ENCODE measurements at places on chromosomes 7 and 10.
A peak's percentile ranks its signal among the peaks of the same experiment; 100 is the strongest.

DNA sequence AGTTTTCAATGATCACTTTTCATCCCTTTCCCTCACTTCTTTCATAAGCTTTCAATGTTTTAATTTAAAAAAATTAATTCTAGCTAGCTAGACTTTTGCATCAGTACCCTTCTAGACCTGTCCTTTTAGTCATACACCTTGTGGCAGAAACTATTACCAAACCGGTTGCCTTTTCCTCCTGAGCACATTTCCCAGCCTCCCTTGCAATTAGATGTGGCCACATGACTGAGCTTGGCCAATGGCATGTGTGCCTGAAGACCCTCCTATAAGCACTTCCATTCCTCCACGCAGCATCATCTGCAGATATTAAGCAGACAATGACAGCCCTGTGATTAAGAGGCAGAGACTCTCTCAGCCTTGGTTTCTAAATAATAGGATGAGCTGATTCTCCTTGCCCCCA, 12.3 kb downstream of the DKK1 start:
- no peak for DNase-seq

DNA sequence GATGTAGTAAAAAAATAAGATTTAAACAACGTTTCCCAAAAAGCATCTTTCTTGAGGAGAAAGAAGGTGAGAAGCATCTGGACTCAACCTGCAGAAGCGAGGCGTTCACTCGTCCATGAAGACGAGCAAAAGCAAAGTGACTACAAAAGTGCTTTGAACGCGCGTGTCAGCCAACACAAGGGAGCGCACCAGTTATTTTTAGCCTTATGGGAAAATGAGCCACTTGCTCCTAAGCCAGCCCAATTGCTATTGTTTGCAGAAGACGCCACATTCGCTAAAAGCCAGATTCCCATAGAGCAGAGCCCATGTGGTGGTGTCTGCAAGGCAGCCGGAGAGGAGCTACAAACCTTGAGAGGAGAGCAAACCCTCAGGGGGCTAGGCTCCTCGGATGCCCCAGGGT, 122.5 kb downstream of the FAM53B start:
- DNase-seq, result no peak

DNA sequence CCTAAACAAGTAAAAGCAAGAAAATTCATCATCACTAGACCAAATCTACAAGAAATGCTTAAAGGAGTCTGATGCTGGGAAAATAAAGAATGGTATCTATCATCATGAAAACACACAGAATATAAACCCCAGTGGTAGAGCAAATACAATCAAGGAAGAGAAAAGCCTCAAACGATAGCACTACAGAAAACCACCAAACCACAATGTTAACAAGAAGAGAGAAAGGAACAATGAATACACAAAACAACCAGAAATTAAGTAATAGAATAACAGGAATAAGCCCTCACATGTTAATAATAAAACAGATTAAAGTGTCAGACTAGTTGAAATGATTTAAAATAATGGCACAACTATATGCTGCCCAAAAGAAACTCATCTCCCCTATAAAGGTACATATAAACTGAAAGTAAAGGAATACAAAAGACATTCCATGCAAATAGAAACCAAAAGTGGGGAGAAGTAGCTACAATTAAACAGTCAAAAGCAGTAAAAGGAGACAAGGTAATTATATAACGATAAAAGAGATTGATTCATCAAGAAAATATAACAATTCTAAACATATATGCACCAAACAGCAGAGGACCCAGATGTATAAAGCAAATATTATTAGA, 77.3 kb downstream of the JMJD1C start:
- DNase-seq, result peak; percentile 4

DNA sequence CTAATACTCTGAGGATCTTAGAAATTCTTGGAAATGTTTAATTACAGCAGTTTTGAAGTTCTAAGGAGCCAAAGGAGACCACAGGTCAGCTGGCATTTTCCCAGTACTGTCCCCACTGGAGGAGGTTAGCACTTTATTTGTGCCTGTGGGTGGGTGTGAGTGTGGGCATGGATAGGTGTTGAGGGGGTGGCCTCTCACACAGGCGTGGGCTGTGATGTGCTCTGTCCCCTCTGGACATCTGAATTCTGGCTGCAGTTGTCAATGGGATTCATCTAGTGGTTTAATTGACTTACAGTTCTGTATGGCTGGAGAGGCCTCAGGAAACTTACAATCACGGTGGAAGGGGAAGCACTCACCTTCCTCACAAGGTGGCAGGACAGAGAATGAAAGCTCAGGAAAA, 135.4 kb upstream of the NAMPT start:
- no peak for DNase-seq

DNA sequence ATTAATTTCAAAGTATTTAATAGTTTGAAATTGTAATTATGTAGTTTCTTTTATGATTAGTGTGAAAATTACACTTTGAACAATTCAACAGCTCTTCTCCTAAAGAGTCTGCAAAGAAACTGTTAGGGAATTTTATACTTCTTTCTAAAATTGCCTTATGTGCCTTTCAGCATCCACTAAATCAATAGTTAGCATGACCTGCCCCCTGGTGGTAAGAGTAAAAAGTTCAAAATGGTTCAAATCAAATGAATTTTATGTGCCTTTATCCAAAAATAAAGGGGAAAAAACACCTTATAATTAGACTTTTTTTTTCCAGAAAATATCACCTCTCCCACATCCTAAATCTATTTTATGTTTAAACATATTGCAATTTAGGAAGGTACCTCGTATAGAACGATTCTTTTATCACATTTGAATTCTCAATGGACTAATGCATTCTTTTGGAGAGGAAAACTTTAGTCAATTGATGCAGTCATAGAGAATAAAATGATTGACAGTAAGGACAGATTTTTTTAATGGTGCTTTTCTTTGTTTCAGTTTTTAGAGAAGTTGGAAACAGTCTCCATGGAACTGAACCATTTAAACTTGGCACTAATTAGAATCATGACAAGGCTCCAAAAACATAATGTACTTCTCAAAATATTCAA, 163.7 kb downstream of the SEMA3D start:
- DNase-seq, result peak; percentile 59

- DNase-seq, result no peak
These were observed 2.8 kb downstream of the SEC31B start for GRCh38 chr10:100516847-100517246.

DNA sequence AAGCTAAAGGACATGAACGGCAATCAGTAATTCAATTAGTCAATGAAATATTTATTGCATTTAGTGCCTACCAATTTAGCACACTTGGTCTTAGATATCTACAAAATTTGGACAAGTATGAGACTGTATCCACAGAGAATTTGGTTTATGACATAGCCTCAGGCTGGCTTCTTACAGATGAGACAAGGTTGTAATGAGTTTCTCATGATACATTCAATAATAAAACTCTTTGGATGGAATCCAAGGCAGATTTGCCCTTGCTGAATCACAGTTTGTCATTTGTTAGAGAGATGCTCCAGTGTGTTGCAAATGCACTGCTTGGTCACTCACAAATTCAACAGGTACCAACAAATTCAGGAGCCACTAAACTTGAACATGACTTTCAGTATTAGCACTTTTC, 162.5 kb downstream of the GPR37 start:
- DNase-seq, result no peak

GRCh38 chr10:127498087-127498486, 51.0 kb upstream of the NPS start:
- DNase-seq, result no peak

DNA sequence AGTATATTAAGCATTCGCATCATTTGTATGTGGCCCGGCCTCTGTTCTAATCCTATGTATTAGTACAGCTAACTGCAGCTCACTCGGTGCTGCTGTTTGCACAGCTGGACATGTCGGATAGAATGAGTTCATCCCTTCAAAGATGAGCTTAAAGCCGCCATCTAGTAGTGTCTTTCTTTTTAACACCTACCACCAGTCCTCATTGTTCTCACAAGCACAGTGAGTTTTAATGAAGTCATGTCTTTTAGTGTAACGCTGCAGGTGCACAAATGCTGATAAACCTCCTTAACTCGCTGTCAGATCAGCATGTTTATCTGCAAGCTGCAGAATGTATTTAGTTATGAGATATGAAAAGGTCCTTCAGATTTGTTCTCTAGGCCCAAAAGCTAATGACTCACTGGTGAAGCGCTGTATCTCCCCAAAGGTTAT, 247.5 kb downstream of the MTERF1 start:
- DNase-seq, result no peak

DNA sequence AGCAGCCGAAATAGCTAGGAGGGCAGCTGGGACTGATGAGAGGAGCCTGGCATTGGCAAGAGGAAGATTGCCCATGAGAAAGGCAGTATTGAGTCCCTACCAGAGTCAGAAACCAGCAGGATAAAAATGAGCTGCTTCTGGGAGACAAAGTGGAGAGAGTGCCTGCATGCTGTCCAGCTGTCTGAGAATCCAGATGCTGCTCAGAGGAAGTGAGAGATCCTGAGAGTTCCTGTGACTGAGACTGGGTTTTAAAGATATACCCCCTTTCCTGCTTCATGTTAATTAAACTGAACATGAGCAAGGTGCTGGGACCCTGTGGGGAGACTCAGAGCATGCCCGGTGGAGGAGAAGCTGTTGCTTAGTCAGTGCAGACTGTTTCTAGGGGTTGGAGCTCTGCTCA, 107.5 kb downstream of the KIF20B start:
- DNase-seq, result no peak

GRCh38 chr10:93458821-93459257, 23.3 kb downstream of the MYOF start:
- peak; percentile 79 for DNase-seq

GRCh38 chr10:70440296-70441160, 953 bp downstream of the NODAL start:
- DNase-seq, result no peak

- DNase-seq, result no peak
These were observed 384.9 kb downstream of the THSD7A start for GRCh38 chr7:11447106-11447505.

DNA sequence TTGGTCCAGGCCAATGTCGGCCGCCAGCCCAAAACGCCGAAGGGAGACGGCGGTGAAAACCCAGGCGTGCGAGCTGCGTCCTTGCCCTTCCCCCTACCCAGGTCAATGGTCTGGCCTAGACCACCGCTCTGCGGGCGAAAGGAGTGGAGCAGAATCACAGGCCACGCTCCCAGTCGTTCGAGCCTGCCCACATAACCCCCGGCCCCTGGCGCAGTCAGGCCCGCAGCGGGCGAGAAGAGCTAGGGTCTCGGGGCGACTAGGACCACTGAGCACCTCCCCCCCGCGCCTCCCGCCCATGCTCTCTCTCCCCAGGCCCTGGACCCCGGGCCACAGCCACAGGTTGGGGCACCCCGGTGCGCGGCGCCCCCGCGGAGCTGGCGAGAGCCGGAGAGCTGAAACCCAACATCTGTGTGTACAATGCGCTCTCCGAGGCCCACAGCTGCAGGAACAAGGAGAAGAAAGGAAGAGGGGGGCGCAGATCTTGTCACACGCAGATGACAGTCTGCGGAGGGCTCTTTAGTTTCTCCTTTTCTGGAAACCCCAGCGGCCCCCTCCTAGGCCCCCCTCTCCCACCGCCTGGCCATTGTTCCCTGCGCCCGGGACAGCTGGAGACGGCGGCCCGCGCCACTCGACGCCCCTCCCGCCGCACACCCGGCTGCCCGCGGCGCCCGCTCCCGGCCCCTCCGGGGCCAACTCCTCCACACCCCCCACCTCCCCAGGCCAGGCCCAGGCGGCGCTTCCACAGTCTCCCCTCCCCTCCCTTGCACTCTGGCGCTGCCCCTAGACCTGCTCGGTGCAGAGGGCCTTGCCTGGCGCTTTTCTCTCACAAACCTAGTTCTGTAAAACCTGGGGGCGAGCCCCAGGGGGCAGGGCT, 355.0 kb downstream of the DNAJB6 start:
- no peak for DNase-seq

GRCh38 chr10:43222210-43222720, 44.6 kb downstream of the RASGEF1A start:
- no peak for DNase-seq

GRCh38 chr10:99172128-99172738, 63.4 kb downstream of the HPSE2 start:
- DNase-seq, result peak; percentile 36

- no peak for DNase-seq
These were observed 7.4 kb downstream of the ZNF488 start for GRCh38 chr10:47376522-47377220.

GRCh38 chr7:152893801-152894294, 134.3 kb downstream of the ACTR3B start:
- DNase-seq, result no peak

- DNase-seq, result no peak
These were observed 28.7 kb upstream of the NAMPT start for GRCh38 chr7:106313456-106313901.

DNA sequence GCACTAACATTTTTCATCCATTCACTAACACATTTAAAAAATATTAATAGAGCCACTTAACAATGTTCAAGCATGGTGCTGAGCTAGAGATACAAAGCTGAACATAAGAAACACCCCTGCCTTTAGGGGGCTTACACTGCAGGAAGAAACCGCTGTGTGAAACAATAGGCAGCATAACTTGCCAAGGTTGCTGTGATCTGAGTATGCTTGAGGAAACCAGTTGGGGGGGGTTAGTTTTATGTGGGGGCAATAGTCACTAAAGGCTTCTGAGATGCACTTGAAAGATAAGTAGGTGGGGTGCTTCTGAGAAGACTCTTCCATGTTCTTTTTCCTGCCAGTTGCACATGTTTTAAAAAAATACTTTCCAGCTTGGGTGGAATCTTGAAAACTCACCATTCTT, 2.8 kb downstream of the RBM17 start:
- DNase-seq, result no peak

DNA sequence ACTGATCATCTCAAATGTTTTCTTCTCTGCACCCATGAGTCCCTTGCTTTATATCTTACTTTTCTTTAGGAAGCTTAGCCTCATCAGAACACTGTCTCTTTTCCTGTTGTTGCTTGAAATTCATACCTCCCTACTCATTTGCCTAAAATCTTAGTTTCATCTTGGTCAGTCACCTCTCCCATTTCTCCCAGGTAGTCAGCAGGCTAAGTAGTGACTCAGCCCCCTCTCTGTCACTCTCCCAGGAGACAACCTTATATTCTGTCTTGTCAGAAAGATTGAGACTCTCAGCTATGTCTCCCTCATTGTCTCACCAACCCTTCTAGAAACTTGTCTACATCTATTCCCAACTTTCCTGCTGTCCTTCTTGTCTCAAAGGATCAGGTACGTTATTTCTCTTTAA, 280.9 kb downstream of the BBS9 start:
- DNase-seq, result no peak

GRCh38 chr7:5005066-5005465, 40.6 kb upstream of the RBAK start:
- peak; percentile 1 for DNase-seq
